ENCODE measurements at places on chromosomes 11 and 22.

- no peak for DNase-seq
Observed at GRCh38 chr11:2375964-2376551, 1.1 kb upstream of the CD81 start.

DNA sequence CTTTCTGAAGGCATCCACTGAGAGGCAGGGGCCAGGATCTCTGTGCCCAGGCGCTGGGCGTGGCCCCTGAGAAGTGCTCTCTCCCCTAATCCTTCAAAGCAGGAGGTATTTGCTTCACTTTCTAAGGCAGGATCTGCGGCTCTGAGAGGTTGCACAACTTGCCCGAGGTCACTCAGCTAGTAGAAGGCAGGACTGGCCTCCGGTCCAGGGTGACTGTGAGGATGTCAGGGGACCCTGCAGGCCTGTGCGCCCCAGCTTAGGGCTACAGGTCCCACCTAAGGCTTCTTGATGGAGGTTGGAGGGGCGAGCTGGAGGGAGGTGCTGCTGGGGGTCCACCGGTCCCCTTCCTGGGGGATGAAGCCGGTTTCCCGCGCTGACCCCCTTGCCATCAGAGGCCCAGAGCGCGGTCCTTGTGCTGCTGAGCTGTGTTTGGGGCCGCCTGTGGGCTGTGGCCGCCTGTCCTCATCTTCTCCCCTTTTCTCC, 979 bp downstream of the SMIM38 start:
- DNase-seq: no peak

DNA sequence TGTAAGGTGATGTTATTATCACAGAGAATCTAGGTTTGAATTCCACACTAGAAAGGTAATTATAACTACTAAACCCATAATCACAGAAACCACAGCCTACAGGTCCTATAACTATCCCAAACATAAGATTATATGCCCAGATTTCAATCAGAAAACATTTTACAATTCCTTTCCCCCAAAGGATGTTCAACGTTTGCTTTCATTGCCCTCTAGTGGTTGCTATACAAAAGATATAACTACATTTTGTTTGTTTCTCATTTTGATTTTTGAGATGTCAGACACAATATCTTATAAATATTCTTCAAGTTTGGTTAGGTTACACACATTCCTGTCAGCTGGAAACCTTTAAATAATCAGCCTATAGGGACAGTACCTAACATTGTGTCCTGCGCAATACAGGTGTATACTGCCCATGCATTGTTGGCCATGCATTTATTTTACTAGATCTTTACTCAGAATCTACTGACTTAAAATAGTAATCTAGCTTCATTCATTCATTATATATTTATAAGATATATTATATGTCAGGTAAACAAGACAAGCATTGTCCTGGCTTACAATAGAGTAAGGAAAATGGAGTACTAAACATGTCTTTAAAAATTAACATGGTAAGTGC, 530.5 kb upstream of the CCDC90B start:
- no peak for DNase-seq

- DNase-seq: no peak
Observed at GRCh38 chr11:133608496-133608895, 76.2 kb upstream of the OPCML start.

GRCh38 chr11:64063777-64064176, 28.0 kb downstream of the FLRT1 start:
- no peak for DNase-seq
